Stimulated activated CD4-positive, alpha-beta T cell treated with anti-CD3 and anti-CD28 coated beads, Interleukin-12 subunit alpha, Interleukin-12 subunit beta, amount 100 ng/mL, for 48 hours (primary cell): ENCODE measurements at places on chromosomes 2 and 18.

GRCh38 chr2:57177176-57177575 lies 869.4 kb upstream of the VRK2 start:
- no peak for DNase-seq

DNA sequence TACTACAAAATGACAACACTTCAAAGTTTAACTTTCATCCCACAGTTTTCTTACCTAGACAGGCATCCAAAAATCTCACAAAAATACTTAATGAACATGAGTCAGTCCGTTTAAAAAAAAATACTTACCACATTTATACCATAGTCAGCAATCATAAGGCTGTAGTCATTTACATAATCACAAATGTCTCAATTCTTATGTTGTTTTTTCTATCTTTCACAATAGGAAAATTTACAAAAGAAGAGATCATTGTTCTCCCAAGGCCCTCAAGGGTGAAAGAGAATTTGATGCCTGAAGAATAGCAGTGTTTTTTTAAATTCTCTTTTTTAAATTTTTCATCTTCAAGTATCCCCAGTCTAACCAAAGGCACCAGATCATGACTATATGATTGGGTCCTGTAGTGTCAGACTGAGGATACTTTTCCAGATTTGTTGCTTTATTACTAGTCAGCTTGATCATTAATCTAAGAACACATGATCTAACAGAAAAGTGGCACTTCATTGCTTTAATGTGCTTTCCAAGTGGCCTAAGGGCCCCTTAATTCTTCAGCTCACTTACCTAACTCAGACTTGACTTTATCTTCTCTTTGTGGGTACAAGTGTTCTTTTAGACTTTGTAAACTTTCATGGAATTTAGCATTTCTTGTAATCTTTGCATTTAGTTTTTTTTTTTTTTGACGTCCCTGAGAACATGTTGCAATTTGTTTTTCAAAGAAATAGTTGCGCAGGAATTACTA lies 4.7 kb downstream of the SCYGR5 start:
- no peak for DNase-seq

DNA sequence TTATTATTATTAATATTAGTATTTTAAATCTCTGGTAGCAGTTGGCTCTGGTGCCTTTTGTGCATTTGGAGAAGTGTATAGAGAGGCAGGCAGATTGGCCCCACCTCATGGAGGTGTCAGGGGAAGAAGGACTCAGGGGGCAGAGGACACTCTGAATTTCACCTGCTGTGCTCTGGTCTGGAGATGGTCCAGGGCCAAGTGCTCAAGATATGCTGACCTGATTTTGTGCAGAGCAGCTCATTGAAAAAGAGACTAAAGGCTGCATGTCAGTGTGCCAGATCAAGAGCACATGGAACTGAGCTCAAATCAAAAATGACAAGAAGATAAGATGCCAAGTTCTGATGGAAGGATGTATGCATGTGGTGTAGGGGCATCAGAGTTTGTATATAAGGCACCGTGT lies 323.6 kb upstream of the TNP1 start:
- no peak for DNase-seq

GRCh38 chr2:123438675-123439074 lies 586.4 kb upstream of the CNTNAP5 start:
- no peak for DNase-seq

GRCh38 chr2:211503856-211504255 lies 947.5 kb downstream of the CPS1 start:
- no peak for DNase-seq

- DNase-seq, result no peak
Observed at GRCh38 chr2:113768770-113769169, 12.3 kb upstream of the SLC35F5 start.

DNA sequence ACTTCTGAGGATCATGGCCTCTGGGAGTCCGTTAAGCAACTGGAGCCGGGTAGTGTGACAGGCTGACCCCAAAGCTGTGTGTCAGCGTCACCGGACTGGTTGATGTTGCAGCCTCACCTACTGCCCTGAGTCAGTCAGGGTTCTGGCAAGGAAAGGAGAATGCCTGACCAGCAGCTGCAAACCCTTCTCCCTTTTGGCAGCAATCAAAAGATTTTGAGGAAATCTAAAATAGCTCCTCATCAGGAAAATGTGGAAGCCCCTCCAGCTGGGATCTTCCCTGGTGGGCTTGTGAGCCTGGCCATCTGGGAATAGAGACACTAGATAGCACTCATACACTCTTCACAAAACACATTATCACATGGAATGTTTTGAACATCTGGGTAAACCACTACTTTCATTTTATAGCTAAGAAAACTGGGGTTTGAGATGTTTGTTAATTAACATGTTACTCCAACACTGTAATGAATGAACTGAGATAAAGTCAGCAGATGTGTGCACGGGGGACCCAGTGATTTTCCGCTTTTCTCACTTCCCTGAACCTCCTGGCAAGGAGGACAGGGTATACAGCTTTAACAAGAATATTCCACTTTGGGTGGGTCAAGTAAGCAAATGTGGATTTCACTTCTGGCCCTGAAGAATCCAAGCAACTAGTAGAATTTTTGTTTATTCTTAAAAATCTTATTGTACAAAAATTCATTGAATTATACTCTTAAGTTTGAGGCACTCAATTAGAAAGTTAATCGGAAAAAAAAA lies 24.7 kb downstream of the CLUL1 start:
- DNase-seq, result no peak

DNA sequence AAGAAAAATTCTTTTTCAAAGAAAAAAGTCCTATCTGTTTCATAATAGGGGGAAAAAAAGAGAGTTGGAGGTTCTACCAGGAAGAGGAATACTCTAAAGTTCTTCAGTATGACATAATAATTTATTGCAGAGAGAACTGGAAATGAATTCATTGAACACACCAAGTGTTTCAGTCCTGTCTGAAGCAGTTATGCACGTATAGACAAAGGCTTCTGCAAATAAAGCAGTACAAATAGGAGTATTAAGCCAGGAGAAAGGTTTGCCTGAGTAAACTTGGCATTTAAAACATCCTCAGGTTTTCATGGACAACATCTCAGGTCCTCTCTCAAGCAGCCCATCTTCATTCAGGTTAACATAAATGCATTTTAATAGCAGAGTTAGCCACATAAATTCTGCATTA lies 141.6 kb downstream of the CCDC148 start:
- no peak for DNase-seq

DNA sequence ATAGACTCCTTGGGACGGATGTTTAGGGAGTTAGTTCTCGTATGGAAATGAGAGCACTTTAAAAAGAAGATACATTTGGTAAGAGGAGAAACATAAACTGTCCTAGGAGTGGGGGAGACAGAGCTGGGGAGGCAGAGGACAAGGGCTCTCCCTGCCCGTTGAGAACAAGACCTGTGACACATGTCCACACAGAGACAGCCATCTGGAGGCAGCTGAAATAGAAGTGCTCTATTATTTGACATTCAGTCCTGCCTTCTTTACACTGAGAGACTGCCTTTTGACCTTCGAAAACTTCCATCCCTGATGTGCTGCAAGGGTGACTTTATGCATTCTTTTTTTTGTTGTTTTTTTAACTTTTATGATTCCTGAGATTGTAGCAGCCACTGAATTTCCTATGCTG lies 150.1 kb downstream of the UXS1 start:
- no peak for DNase-seq

- no peak for DNase-seq
Observed at GRCh38 chr18:61196750-61197149, 136.5 kb upstream of the CDH20 start.

DNA sequence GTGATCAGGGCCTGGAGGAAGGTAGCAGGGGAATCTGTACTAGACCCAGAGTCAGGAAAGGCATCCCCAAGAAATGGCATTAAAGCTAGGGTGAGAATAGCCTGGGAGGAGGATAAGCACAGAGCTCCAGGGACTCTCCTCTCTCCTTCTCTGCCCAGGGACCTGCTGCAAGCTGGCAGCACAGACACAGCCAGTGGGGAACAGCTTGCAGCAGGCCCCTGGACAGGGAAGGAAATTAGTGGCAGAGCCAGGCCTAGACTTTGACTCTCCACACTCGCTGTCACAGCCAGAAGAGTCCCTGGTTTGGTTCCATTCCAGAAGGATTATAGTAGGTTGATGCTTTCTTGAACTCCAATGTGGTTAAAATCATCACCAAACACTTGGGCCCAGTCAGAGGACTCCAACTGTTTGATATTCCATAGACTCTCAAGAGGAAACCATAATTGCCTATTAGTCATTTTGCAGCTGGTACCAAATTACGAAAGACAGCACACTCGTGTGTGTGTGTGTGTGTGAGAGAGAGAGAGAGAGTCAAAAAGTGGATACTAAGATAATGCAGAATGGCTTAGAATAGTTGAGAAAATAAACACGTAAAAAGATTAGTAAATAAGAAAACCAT lies 95.5 kb upstream of the ATP8B1 start:
- no peak for DNase-seq

- no peak for DNase-seq
Observed at GRCh38 chr18:46341986-46342525, 237.9 kb downstream of the HAUS1 start.

DNA sequence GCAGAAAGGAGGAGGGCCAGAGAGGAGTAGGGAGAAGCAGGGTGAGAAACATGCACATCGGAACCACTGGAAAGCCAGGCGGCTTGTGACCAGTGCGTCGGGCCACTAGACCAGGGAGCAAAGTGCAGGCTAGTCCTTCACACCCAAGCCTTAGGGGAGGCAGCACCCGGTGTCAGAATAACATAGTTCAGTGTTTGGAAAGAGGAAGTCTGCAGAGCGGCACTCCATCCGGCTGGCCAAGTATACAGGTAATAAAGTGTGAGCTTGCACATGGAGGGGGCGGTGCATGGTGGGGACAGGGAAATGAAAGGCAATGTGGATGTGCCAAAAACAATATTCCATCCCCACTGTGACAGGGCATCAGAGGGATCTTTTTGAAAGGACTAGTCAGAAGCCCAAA lies 69.7 kb downstream of the ZNF521 start:
- DNase-seq, result no peak

- DNase-seq, result peak; percentile 6
Observed at GRCh38 chr18:6521803-6522418, 107.2 kb upstream of the L3MBTL4 start.

DNA sequence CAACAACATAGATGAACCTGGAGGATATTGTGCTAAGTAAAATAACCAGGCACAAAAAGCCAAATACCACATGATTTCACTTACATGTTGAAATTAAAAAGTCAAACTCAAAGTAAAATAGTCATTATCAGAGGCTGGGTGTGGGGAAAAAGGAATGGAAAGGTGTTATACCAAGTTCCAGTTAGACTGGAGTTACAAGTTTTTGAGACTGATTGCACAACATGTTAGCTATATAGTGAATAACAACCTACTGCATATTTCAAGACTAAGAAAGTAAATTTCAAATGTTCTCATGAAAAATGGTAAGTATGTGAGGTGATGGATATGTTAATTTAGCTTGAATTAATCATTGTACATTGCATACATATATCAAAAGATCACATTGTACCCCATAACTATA lies 116.8 kb upstream of the HNMT start:
- no peak for DNase-seq

DNA sequence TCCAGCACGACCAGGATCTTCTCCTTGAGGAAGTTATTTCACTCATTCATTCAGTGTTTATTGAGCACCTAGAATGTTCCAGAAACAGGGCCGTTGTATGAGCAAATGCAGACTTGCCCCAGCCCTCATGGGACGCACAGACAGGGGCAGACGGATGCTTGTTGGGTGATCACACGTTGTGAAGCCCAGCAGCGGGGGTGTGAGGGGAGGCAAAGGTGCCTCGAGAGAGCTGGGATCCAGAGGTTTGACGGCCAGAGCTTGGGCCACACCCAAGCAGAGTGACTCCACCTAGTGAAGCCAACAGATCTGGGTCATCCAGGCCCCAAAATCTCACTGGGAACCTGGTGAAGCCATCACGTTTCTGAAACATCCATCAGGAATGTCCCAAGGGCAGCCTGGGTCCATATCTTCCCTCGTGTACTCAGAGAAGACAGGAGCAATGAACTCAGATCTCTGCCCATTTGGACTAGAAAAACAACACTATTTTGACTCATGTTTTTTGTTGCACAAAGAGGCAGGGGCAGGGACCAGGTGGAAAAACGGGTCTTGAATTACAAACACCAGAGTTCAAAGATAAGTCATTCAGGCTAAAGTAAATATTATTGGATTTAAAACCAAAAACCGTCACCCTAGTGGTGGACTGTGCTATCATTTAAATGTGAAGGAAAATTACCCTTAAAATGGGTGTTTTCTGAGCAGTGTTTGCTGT lies 54.9 kb upstream of the RBM44 start:
- DNase-seq, result no peak

DNA sequence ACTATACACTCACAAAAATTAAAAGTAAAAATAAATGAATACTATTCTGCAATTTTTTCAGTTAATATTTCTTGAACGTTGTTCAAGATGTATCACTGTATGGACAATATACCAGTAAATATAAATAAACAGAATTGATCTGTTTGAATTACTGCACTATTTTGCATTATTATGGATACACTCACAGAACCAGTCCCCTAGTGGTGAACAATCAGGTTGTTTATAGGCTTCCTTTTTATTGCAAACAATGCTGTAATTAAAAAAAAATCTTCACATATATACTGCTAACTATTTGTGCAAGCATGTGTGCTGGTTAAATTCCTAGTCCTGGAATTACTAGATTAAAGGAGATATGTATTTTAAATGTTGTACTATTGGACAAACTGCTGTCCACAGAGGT lies 306.0 kb downstream of the FBXO15 start:
- DNase-seq, result no peak

DNA sequence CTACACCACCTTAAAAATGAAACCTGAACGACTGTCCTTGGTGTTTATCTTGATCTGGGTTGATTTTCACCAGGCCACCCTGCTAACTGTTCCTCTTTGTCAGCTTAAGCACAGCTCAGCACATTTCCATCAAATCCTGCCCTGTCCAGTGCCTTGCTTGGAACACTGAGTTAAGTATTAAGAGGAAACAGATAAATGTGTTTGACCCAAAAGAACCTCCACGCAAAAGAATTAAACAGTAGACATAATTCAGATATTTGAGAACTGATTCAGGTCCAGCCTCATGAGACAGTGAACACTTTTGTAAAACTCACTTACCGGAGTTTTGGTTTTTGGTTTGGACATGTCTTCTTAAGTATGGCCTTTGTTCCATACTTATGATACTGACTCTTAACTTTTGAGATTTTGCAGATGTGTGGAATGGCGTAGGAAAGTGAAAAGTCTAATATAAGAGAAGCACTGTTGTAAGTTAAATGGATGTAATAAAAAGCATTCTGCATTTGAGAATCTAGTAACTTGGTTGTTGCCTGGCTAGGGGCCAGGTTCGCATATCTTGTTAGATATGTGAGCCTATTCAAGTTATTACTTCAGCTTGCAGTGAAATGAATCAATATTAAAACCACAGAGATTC lies 88.9 kb upstream of the SERPINE2 start:
- no peak for DNase-seq

GRCh38 chr2:143994961-143995360 lies 525.0 kb downstream of the ZEB2 start:
- no peak for DNase-seq
